CD4-positive, CD25-positive, alpha-beta regulatory T cell (primary cell): ENCODE measurements at places on chromosomes 2 and 18. TPM values are rescaled to one million over a fixed set of nuclear protein-coding genes. Genes with fewer than 3 reads are reported as not detected.

The CXCR4 gene
- 2,224 TPM for total RNA-seq

The IRS1 gene
- 3.5 TPM for total RNA-seq

DNA sequence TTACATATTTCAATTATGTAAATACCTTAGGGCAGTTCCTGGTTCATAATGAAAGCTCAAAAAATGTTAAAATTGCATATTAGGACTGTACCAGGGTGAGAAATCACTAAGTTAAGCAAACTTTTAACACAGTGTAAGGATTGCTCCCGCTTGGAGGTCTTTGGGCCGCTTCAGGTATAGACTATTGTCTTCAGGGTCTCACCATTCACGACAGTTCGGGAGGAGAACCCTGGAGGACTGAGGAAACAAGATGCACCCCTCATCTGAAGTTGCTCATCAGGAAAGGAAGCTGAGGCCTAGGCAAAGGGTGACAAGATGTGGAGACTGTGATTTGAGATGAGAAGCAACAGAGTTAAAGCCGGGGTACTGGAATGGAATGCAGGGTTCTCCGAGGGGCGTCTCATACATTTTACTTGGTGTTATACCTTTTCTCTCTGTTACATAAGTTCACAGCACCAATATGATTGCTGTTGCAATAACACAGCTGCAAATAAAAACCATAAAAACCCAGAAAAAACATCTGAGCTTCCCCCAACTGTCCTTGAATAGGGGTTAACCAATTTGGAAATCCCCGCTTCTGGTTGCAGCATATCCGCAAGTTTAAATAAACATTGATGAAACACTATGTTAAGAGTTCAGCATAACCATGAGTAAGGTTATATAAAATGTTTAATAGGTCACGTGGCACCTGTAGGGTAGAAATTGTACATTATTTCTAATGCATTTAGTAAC, 40.1 kb downstream of the FBXO48 start:
- H3K4me1 ChIP-seq: peaks cover 52% of the 10 kb centered on the region
- H3K36me3 ChIP-seq: no peaks in the 10 kb centered on the region
- DNase-seq: peak; percentile 21

- no peak overlapping the region for H3K4me3 ChIP-seq
- no peak for DNase-seq
- H3K4me1 ChIP-seq: no peaks in the 10 kb centered on the region
- H3K36me3 ChIP-seq: no peaks in the 10 kb centered on the region
Measured at GRCh38 chr2:144354953-144355352, 165.0 kb downstream of the ZEB2 start.

GRCh38 chr18:43081396-43081795, 34.1 kb downstream of the RIT2 start:
- H3K27me3 ChIP-seq: no peaks in the 10 kb centered on the region
- H3K27ac ChIP-seq: no peak overlapping the region
- no peaks in the 10 kb centered on the region for H3K36me3 ChIP-seq
- no peak for DNase-seq

GRCh38 chr2:232458051-232458660, 2.2 kb downstream of the ALPI start:
- no peak for DNase-seq
- no peak overlapping the region for H3K27ac ChIP-seq
- H3K4me3 ChIP-seq: no peak overlapping the region
- H3K36me3 ChIP-seq: no peaks in the 10 kb centered on the region

DNA sequence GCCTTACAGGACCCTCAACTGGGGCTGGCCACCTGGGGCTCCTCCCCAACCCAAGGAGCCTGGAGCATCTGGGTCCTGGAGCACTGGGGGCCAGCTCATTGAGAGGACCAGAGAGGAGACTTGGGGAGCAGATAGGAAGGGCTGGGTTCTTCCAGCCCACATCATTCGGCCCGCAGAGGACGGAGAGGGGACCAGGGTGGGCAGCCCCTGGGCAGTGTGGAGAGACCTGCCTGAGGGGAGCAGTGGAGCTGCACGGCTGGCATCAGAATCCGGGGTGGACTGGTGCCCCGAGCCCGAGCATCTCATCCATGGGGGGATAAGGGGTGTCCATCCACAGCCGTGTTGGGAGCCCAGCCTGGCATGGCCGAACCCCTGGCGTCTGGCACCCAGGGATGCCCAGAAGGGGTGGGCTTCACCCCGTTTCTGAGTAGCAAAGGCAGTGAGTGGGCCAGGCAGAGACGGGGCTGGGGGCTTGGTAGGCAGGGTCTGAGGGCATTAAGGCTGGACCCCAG, 11.3 kb downstream of the GPC1 start:
- no peak overlapping the region for H3K27ac ChIP-seq
- H3K27me3 ChIP-seq: no peaks in the 10 kb centered on the region
- DNase-seq: no peak
- H3K36me3 ChIP-seq: no peaks in the 10 kb centered on the region
- no peaks in the 10 kb centered on the region for H3K4me1 ChIP-seq
